NCI-H510A treated with DMSO at 0.1 percent for 48 hours (cell line): ENCODE measurements at places on chromosomes 1 and 21.
A peak's percentile ranks its signal among the peaks of the same experiment; 100 is the strongest.

DNA sequence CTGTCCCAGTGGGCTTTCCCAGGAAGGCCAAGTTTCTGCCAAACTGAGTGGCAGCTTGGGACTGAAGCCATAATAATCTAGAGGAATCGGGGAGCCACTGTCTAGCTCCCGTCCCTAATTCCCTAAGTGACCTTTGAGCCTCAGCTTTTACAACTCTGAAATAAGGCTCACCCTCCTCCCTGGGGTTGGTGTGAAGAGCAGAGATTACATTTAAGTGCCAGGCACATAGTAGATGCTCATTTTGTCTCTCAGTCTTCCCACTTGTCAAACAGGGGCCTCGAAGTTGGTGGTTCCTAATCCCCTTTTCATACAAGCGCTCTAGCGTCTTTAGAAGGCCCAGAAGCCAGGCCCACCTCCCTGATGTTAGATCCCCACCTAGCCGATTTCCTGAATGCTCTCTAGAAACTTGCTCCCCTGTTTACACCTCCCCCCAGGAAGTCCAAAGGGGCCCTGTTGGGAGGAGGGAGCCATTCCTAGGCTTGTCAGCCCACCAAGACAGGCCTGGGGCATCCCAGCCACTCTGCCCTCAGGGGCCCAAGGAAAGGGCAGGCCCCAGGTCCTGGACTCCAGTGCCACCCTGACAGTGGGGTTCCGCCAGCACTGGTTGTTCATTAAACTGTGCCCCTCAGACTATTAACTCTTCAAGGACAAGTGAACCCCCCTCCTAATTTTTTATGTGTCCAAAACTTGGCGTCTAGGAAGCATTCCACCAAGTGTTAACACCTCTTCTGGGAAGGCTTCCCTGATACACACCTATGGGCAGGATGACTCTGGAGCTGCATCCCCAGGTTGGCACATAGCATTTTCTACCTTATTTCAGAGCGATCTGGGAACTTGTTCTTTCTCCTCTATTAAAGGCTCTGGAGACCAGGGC is 49.3 kb upstream of the ECE1 start:
- no peak for DNase-seq

- DNase-seq = peak; percentile 86
Measured at GRCh38 chr1:213568929-213569815, 418.6 kb upstream of the PROX1 start.

DNA sequence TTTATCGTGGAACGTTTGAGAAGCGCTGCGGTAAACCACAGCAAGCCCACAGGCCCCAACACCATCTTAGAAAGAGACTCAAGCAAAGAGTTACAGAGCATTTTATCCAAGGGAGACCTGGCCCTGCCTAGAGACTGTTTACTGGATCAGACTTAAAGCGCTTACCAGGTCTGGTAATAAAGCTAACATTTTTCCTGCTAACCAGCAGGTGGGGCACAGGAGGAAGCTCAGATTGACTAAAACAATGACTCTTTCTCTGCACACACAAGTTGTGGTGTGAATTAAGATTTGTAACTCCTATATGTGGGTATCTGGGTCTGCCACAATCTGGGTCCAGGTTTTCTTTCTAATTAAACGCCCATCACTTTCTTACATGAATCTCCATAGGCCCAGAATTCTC is 136.5 kb upstream of the ETS2 start:
- peak; percentile 49 for DNase-seq

DNA sequence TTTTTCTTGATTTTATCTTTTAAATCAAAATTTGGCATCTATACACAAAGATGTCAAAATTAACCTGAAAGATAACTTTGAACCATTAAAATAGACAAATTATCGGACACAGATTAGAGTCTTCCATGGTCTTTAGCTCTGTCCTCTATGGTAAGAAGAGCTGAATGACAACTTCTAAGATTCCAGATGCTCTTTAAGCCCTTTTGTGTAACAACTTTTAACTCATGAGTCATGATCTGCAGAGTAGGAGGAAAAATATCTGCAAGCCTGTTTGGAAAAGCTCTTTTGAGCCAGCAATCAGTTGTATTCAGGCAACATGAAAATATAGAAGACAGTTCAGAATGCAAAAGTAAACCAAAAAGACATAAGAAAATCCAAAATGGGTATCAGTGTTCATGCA is 37.8 kb downstream of the TTC13 start:
- no peak for DNase-seq

DNA sequence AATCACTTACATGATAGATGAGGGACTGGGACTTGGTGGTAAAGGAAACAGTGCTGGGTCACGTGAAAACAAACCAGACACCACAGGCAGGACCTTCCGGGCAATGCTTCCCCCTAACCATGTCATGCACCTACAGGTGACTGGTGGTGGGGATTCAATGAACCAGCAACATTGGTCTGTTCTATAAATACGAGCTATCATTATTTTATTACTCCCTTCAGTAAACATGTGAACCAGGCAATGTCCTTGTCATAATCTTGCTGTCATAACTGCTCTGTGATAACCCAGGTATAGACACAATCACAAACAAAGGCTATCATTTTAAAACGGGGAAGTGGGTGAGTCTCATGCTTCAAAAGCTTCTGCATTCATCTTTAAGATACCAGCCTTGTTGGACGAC is 153.4 kb downstream of the CLIC6 start:
- no peak for DNase-seq

- no peak for DNase-seq
Measured at GRCh38 chr1:3570066-3570986, 41.0 kb downstream of the MEGF6 start.

DNA sequence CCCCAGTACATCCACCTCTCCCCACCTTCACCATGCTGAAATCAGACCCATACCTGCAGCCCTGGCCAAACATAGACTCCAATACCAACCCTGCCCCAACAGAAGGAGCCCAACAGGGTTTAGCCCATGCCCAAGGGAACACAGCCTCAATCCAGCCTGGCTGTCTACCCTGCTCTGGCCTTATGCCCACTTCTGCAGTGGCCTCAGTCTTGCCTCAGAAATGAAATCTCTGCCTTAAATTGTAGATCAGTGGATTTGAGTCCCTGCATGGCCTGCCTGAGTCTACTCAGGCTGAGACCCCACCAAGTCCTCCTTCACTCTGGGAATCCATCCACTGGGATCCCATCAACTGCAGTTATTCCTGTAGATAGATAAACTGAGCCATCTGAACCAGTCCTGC is 97.6 kb upstream of the GJB5 start:
- DNase-seq = no peak

DNA sequence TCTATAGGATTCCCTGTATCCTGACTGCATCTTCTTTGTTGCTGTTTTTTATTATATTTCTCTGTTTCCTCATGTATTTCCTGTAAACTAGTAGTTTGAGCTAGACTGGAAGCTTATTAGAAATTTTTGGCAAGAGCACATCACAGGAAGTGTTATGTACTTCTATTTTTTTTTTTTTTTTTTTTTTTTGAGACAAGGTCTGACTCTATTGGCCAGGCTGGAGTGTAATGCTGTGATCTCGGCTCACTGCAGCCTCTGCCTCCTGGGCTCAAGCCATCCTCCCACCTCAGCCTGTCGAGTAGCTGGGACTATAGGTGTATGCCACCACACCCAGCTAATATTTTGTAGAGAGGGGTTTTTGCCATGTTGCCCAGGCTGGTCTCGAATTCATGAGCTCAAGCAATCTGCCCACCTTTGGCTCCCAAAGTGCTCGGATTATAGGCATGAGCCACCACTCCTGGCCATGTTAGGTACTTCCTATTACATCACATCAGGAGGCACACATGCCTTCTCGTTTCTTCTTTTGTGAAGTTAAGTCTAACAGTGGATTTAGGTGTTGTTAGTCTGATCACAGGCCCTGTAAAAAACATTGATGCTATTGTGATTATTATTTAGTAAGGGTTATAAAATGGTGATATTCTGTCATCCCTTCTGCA is 12.5 kb downstream of the C1orf21 start:
- no peak for DNase-seq

- DNase-seq = no peak
Measured at GRCh38 chr1:183029591-183030000, 6.4 kb downstream of the LAMC1 start.

DNA sequence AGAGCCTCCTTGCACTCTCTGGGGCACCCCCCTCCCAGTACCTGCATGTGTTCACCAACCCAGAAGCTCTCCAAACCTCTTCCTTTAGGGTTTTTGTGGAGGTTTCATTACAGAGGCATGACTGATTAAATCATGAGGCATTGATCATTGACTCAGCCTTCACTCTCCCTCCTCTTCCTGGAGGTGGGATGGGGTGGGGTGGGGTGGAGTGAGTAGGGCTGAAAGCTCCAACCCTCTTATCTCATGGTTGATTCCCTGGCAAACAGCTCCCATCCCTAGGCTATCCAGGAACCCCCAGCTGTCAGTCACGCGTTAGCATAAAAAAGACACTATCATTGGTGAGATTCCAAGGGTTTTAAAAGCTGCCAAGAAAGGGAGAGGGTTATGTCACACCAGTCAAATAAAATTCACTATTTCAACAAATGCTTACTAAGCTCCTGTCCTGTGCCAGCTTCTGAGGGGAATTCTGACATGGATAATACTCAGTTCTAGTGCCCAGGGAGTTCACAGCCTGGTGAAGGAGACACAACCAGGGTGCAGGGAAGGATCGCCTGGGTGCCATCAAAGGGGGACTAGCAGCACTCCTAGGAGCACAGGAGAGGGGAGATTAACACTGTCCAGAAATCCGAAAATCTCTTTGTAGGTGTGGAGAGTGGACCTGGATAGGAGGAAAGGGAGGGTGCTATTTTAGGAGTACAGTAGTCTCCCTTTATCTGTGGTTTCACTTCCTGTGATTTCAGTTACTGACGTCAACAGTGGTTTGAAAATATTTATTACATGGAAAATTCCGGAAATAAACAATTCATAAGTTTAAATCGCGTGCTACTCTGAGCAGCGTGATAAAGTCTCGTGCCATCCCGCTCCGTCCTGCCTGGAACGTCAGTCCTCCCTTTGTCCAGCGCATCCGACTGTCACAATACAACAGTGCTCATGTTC is 6.8 kb upstream of the IL24 start:
- DNase-seq = no peak

- DNase-seq = no peak
Measured at GRCh38 chr1:172882791-172883386, 167.9 kb downstream of the TNFSF18 start.

DNA sequence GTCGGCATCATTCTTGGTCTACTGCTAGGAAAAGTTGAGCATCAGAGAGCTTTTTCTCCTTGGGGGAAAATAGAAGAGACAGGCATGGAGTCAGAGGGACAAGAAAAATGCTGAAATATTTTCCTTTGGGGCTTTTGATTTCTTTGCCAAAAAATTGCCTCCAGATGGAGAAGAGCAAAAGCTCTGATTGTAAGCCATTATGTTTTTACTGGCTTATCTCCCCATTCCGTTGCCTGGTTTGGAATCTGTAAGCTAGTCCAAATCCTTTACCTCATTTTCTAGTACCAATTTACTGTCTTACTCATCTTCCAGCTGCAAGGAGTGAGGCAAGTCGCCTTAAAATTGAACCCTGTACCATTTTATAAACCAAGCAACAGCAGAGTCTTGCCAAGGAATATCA is 23.3 kb upstream of the NBL1 start:
- DNase-seq = no peak

GRCh38 chr1:84301785-84302385 is 377 bp downstream of the SAMD13 start:
- DNase-seq = peak; percentile 65

GRCh38 chr1:228434689-228435088 is 18.0 kb upstream of the TRIM17 start:
- no peak for DNase-seq

DNA sequence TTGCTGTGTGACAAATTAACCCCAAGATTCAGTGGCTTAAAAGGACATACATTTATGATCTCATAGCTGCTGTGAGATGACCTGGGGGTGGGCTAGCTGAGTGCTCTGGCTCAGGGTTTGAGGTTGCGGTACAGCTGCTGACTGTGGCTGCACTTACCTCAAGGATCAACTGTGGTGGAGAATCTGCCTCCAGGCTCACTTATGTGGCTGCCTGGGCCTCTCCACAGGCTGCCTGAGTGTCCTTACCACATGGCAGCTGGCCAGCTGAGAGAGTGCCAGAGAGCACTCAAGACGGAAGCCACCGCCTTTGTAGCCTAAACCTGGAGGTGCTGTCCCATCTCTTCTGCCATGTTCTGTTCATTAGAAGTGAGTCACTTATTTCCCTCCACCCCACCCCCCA is 5.7 kb downstream of the LRRC71 start:
- DNase-seq = peak; percentile 45

GRCh38 chr1:235767795-235768194 is 98.9 kb downstream of the LYST start:
- no peak for DNase-seq

GRCh38 chr1:43460988-43461693 is 7.4 kb upstream of the HYI start:
- DNase-seq = no peak

- no peak for DNase-seq
Measured at GRCh38 chr21:36395353-36396111, 10.3 kb downstream of the CHAF1B start.

GRCh38 chr21:35503671-35504070 is 454.6 kb upstream of the RUNX1 start:
- DNase-seq = no peak

GRCh38 chr1:59323879-59324278 is 27.0 kb downstream of the FGGY start:
- DNase-seq = no peak

GRCh38 chr1:217542837-217543236 is 88.1 kb downstream of the GPATCH2 start:
- no peak for DNase-seq

- DNase-seq = no peak
Measured at GRCh38 chr1:80003250-80003649, 996.7 kb upstream of the ADGRL4 start.

GRCh38 chr1:15413563-15414444 is 4.1 kb downstream of the EFHD2 start:
- no peak for DNase-seq

DNA sequence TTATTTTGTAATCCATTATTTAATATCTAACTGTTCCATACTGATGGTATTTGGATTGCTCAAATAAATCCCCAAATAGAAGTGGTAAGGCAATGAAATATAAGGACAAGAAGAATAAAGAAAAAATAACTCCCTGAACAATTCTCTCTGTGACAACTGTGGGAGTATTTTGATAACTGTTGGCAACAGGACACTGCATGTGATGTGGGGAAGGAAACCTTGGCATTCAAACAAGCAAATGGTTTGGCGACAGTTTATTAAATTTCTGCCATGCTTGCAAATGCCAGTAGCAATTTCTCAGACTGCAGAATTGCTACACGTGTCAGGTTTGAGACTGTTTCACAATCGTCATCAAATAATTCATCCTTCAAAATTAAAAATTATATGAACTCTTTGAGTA is 8.6 kb upstream of the MRPL39 start:
- no peak for DNase-seq

- no peak for DNase-seq
Measured at GRCh38 chr1:5906966-5907365, 85.3 kb downstream of the NPHP4 start.

DNA sequence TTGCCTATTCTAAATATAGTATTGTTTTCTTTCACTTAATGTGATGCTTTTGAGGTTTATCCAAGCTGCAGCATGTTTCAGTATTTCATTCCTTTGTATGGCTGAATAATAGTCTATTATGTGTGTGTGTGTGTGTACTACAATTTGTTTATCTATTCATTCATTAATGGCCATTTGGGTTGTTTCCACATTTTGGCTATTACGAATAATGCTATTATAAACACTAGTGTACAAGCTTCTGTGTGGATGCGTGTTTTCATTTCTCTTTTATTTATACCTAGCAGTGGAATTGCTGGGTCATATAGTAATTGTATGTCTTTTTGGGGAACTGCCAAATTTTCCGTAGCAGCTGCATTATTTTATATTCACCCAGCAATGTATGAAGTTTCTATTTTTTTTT is 15.0 kb upstream of the THEM5 start:
- no peak for DNase-seq

GRCh38 chr1:21773585-21773984 is 9.4 kb downstream of the USP48 start:
- no peak for DNase-seq
